Fibroblast of skin of scalp (primary cell): ENCODE measurements at places on chromosomes 11 and 22.

DNA sequence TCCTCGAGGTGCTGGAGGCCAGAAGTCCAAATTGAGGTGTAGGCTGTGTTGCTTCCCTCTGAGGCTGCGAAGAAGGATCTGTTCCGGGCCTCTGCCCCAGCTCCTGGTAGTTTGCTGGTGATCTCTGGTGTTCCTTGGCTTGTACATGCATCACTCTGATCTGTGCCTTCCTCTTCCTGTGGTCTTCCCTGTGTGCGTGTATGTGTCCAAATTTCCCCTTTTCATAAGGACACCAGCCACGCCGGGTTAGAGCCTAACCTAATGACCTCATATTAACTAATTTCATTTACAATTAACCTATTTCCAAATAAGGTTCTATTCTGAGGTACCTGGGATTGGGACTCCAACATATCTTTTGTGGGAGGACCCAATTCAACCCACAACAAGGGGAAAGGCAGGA is 21.5 kb downstream of the RIBC2 start:
- no peak for DNase-seq

DNA sequence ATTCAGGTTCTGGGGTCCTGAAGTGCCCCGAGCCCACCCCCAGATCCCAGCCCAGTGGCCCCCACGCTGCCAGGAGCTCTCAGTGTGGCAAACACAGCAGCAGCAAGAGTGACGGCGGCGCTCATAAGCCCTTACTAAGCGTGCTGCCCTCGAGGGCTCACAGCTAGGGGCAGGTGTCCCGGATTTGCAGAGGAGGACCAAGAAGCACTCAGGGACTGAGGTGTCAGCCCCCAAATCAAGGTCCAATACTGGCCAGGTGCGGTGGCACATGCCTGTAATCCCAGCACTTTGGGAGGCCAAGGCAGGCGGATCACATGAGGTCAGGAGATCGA is 25.4 kb downstream of the CELSR1 start:
- no peak for DNase-seq

DNA sequence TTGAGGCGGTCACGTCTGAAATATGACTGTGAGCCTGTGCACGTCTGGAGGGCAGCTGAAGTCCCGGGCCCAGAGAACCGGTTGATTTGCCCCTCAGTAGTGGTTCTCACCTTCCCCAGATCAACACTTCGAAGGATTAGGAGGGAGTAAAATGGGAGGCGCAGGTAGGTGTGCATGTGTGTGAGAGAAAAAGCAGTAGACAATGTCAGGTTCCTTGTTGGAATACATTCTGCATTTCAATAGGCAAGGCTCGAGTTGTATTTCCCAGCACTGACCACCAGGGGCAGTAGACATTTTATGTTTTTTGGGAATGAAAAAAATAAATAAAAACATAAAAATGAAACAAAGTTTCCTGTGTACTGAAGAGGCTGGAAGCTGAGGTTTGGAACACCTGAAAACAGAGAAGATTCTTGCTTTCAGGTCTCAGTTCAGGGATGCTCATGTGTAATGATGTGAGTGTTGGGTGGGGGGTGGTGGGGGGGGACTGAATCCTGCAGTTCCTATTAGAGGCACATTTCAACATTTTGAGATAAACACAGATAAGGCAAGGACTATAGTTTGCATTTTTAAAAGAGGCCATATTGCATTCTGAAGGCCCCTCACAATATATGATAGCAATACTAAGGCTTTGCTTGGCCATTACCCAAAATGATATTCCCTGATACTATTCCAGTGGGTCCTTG is 333.9 kb downstream of the CADM1 start:
- peak; percentile 32 for DNase-seq

- no peak for DNase-seq
Measured at GRCh38 chr11:7080900-7081299, 7.9 kb upstream of the RBMXL2 start.

GRCh38 chr11:1515082-1516060 is 28.8 kb upstream of the MOB2 start:
- peak; percentile 62 for DNase-seq

DNA sequence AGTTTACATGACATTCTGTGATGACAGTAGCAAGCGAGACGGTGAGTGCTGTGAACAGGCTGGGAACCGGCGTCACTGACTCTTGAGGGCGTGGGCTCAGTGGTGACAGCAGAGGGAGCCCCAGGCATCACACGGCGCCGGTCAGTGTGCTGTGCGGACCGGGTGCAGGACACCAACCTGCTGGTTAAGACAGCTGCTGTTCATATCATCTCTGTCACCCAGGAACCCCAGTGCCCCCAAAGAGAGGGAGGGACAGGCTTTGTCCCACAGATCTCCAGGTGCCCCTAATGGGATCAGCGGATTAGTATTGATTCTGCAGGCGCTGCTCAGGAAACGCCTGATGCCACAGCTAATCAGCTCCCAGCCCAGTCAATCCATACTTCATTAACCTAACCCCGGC is 18.4 kb downstream of the B3GAT1 start:
- DNase-seq = no peak

GRCh38 chr11:61935861-61936260 is 14.3 kb upstream of the BEST1 start:
- DNase-seq = no peak

DNA sequence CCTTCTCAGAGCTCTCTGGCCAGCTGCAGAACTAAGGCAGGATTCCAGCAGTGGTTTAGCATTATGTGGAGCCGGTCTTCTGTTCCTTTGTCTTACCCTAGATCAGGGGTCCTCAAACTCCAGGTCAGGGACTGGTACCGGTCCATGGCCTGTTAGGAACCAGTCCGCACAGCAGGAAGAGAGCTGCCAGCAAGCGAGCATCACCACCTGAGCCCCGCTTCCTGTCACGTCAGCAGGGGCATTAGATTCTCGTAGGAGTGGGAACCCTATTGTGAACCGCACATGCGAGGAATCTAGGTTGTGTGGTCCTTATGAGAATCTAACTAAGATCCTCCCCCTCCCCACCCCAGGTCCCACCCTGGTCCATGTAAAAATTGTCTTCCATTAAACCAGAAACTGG is 1.6 kb downstream of the OR10G7 start:
- no peak for DNase-seq

DNA sequence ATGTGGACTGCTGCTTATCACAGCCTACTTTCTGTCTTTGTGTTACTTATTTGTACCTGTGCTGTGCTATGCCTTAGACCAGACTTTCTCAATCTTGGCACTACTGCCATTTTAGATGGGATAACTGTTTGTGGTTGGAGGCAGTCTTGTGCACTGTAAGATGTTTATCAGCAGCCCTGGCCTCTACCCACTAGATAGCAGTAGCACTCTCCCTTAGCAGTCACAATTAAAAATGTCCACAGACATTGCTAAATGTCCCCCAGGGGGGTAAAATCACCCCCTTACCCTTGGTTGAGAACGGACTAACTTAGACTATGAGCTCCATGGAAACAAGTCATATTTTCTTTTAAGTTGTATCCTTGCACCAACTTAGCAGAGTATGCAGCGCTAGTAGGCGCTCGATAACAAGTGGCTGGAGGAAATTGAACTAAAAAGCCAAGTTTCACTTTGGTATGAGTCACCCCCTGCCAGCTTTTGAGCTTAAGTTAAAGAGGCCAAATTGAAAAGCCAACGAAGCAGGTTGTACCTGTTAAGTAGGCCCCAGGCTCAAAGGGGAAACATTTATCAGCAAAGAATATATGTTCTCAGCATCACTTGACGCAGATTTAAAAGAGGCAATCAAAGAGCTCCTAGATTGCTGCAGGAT is 304.8 kb upstream of the SORL1-AS1 start:
- no peak for DNase-seq

GRCh38 chr11:19474211-19474610 is 233.5 kb upstream of the E2F8 start:
- DNase-seq = no peak

- DNase-seq = no peak
Measured at GRCh38 chr11:118128310-118128709, 24.3 kb downstream of the SCN4B start.

GRCh38 chr22:23533328-23533762 is 46.7 kb downstream of the IGLL1 start:
- no peak for DNase-seq

GRCh38 chr11:72760539-72761405 is 8.6 kb upstream of the ARAP1 start:
- DNase-seq = peak; percentile 79

DNA sequence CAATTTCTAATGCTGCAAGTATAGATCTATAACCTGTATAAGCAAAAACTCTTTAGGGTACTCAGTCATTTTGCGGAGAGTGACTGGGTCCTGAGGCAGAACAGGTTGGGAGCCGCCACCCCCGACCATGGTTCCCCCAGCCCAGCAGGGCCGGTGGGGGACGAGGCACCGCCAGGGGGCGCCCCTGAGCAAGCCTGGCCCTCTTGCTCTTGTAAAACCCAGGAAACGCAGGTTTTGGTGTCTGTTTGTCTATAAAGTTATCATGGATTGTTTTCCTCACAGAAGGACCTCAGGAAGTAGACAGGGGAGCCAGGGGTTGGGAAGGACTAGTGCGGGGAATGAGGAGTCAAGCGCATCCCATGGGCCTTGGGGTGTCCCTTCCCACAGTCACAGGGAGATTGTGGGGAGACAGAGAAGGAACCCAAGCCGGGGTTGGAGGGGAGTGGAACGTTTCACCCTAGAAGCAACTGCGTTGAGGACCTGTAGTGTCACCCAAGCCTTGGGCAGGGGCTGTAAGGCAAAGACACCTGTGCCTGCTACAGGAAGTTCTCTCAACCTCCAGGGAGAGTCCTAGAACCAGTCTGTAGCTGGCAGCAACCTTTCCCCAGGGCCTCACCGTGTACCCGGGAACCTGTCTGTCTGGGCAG is 26.4 kb downstream of the KCTD17 start:
- peak; percentile 37 for DNase-seq

GRCh38 chr22:48098243-48098920 is 1335.9 kb downstream of the TBC1D22A start:
- no peak for DNase-seq

DNA sequence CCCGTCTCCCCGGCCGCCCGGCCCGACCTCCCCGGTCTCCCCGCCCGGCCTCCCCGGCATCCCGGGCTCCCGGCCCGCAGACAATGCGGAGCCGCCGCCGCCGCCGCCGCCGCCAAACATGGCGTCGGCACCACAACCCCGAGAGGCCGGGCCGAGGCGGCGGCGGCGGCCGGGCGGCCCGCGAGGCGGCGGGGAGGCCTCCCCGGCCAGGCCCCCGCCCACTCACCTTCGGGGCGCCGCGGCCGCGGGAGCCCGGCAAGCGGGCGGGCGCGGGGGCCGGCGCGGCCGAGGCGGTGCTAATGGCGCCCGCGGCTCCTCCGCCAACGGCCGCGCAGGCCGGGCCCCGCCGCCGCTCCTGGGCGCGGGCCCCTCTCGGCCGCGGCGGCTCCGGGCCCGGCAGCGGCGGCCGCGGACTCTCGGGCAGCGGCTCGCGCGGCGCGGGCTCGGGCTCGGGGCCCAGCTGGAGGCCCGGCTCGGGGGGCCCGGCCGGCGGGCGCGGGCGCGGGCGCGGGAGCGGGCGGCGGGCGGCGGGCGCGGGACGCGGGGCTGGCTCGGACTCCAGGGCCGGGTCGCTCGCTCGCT is 311 bp downstream of the BRD1 start:
- peak; percentile 32 for DNase-seq

DNA sequence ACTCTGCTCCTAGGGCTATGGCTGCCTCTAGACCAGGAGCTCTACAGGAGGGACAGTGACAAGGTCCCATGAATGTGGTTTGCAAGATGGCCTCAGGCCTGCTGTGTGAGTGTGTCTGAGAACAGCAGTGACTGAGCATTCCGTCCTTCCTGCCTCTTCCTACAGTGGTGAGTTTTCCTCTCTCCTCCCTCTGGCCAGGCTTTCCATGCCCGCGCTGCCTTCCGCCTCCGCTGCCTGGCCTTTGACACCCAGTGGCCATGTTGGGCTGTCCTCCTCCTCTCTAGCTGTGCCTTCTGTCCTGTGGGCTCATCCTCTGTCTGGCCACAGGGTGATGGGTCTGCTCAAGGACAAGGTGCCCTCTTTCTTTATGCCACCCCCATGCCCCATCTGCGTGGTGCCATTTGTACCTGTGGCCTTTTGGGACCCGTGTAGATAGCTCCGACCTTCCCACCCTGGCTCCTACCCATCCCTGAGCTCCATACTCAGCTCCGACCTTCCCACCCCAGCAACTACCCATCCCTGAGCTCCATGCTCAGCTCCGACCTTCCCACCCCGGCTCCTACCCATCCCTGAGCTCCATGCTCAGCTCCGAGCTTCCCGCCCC is 970.4 kb downstream of the BRD1 start:
- DNase-seq = no peak

- peak; percentile 8 for DNase-seq
Measured at GRCh38 chr11:85170184-85170583, 457.0 kb downstream of the DLG2 start.
